ENCODE measurements at places on chromosomes 4 and X.

DNA sequence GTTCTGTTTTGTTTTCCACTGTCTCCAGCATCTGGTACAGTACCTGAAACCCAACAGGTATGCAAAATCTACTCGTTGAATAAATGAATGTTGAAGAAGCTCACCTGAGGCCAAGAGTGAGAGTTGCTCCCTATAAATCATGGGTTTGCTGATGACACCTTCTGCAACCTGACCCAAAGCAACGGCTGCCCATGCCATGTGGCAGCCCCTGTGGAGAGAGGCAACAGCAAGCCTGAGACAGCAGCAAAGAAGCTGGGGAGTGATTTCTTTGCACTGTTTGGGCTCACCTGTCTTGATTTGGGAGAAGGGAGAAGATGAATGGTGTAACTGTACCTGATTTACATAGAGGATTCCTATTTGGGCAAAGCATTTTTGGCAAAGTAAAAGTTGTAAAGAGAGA is 119.8 kb upstream of the GPC4 start:
- DNase-seq, result no peak

DNA sequence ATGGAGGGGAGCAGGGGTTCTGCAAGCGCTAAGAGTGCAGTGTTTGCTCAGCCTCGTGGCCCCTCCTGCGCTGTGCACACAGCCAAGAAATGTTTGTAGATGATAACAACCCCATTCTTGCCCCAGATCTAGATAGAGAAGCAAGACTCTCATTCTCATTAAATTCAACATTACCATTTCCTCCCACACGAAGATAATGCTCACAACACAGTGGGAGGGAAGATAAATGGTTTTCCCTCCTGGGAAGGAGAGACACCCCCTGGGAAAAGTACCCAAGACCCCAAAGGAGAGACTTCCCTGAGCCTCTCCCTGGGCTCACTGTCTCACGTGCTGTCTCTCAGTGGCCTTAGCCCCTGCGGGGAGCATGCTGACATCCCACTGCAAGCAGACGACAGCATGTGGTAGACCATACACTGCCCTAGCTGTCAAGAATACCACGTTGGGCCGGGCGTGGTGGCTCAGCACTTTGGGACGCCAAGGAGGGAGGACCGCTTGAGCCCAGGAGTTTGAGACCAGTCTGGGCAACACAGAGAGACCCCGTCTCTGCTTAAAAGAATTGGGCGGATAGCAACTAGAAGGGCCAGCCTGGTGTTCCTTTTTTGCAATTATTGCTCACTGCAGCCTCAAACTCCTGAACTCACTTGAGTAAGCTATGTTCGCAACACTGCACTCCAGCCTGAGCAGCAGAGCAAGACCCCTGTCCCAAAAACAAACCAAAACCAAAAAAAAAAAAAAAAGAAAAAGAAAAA is 34.9 kb upstream of the IQSEC2 start:
- no peak for DNase-seq

DNA sequence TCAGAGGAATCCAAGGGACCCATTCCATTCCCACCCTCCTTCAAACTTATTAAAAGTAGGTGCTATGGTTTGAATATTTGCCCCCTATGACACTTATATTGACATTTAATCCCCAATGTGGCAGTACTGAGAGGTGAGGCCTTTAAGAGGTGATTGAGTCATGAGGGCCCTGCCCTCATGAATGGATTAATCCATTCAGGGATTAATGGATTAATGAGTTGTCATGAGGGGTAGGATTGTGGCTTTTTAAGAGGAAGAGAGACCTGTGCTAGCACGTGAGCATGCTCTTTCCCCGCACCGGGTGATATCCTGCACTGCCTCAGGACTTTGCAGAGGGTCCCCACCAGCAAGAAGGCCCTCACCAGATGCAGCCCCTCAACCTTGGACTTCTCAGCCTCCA is 50.1 kb downstream of the IRF2 start:
- DNase-seq, result no peak

DNA sequence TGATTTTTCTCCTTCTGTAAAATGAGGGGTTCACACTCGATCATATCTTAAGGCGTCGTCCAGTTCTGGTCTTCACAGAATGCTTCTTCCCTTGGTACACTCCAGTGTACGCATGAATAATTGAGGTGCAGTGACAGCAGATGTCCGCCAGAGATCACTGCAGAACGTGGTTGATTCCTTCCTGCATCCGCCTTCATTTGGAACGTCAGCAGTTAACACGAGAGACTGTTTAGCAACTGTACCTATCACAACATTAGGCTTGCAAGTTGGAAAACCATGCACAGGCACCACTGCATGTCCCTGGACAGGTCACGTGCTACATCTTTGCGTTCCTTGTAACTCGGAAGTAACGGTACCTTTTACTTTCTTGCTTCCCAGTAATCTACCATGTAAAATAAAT is 66.0 kb upstream of the GEMIN8 start:
- DNase-seq, result peak; percentile 0

GRCh38 chrX:121114691-121115090 is 67.3 kb downstream of the GLUD2 start:
- no peak for DNase-seq

DNA sequence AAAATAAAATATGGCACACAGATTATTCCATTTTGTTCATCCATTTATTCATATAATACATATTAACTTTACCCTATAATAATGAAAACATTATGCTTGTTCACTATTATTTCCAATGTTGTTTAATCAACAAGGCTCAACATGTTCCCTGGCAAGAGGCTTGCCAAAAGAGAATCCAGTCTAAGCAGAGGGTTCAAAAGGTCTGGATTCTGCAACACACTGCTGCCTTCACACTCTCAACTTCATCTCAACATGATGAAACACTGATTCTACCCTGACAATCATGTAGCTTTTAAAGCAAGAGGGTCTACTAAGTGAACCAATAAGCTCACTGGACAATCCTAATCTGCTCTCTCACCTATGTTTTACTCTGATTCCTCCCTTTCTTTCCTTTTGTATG is 101.1 kb downstream of the MID1 start:
- DNase-seq, result no peak

- no peak for DNase-seq
Observed at GRCh38 chrX:139692506-139692849, 15.5 kb downstream of the MCF2 start.

- no peak for DNase-seq
Observed at GRCh38 chr4:73730292-73730691, 10.1 kb upstream of the CXCL8 start.
